ENCODE measurements at places on chromosomes 2 and 18.

DNA sequence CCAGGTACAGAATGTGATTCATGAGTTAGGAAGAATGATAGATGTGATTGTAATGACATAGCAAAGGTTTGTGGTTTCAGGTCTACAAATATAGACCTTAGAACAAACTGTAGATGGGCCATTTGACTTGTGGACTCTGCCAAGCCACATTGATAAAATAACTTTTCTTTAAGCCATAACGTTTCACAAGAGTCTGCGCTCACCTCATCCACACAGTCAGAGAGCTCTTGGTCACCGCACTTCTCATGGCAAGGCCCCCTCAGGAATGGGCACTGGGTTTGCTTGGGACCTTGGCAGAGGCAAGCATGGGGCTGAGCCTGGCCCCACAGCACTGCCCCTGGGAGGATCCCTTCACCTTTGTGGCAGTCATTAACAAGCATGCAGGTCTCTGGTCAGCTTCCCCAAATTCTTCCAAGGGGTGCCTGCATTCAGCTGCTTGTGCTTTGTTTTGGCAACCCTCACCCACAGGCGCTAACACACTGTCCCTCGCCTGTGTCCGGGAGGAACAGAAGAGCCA is 14.0 kb downstream of the ARMC9 start:
- no peak for DNase-seq

DNA sequence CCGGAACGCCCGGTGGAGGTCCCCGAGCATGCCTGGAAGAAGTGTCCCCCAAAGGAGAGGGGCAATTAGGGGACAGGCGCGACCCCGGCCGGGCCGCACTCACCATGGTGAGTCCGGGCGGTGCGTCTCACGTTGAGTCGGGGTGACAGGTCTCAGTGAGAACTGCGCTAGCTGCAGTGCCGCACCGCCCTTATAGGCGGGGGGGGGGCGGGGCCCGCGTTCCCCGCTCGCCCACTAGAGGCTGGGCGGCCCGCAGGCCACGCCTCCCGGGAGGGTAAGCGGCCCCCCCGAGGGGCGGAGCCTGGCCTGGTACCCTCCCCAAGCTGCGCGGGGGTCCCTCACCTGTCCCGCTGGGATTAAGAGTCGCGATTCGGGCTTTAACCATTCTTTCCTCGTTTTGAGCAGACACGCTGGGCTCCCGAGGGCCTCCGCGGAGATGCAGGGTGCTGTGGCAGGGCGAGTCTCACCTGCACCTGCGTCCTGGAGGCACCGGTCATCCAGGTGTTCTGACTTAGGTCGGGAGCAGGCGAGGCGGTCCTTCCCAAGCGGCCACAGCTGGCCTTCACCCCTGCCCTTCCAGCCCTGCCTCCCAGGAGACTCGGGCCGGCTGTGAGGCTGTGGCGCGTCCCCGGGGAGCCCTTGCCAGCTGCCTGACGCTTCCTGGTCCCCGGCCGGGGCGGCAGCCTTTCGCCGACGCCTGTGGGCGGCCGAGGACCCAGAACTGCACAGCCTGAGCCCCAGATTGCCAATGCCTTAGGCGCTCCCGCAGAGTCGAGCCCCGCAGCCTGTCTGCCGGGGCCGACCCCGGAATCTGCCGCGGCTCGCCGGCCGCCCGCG is at the start of gene TUBA4A:
Gene TUBA4A, minus strand, starts transcription at position 166 of the 837 bp plus-strand sequence. Its CDS starts 60 bp downstream, at position 106.
- DNase-seq, result peak; percentile 95

DNA sequence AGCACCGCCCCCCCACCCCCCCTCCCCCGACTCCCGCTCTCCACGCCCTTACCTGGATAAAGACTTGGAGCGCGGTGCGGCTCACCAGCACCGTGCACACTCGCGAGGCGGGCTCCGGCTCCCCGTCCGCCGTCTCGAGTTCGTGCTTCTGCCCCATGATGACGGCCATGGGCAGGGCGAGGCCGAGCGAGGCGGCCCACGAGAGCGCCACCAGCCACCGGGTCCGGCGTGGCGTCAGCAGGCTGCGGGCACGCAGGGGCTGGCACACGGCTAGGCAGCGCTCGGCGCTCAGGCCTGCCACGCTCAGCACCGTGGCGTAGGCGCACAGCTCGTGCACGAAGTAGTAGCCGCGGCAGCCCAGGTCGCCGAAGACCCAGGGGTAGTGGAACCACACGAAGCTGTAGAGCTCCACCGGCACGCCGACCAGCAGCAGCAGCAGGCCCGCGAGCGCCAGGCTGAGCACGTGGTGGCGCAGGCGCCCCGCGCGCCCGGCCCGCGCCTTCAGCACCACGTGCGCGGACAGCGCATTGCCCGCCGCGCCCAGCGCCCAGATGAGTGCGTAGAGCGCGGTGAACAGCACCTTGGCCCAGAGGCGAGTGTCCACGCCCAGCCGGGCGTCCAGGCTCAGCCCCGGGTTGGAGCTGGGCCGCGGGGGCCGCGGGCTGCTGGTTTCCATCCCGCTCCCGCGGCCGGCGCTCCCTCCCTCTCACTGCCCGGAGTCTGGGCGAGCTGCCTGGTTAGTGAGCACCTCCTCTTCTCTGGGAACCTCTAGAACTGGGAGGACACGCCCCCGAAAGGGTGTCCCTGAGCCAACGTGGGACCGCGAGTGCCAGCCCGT is at the start of gene NTSR2:
Gene NTSR2, minus strand, starts transcription at position 742 of the 838 bp plus-strand sequence. Its CDS starts 66 bp downstream, at position 676.
- no peak for DNase-seq

DNA sequence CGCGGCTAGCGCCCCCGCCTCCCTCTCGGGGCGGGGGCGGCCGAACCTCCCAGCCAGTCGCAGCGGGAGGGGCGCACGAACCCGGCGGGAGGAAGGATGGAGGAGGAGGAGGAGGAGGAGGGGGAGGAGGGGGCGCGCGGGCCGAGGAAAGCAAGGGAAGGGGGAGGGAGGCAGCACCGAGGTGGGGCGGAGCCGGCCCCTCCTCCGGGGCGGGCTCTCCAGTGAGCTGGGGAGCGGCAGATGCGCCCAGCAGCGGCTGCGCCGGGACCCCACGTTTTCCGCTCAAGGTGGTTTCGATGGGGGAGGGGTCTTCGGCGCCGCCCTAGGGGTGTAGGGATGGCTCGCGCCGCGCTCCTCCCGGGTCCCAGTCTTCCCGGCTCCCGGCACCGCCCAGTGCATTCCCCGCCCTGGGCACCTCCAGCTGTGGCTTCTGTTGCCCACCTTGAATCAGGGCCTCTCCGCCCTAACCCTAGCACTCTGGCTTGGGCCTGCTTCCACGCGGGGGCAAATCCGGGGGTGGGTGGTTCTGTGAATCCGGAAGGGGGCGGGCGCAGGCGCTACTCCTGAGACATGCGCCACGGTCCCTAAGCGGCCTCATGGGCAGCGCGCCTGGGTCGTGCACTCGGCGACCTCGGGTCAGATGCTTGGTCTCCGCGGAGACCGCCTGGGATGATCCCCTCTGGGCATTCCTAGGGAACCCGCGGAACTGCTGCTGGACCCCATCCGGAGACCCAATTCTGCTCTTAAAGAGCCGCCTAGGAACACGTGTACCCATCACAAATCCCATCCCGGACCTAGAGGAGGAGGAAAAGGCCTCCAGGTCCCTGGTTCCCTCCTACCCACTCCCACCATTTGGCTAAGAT is at the start of gene FBXO41:
Gene FBXO41, minus strand, starts transcription at position 183 of the 863 bp plus-strand sequence. CDS start 14,848 bp downstream, outside the sequence.
- no peak for DNase-seq

DNA sequence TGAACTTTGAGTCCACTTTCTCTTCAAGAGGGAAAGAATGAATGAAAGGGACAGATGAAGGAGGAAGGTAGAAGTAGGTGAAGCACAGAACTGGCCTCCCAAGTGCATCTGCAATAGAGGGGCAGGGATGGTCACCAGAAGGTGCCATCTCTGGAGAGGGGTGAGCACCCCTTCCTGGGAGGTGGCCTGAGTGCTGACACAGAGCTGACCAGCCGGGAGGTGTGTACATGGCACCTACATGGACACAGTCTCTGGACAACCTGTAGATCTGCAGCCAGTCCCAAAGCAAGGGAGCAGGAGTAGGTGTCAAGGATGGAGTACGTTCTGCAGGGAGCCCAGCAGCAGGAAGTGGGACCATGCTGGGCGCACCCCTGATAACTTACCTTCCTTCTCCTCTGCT is 83.2 kb downstream of the TFCP2L1 start:
- DNase-seq, result no peak
